ENCODE measurements at places on chromosomes 11 and 22. TPM values are rescaled to one million over a fixed set of nuclear protein-coding genes. Genes with fewer than 3 reads are reported as not detected.

CALCA gene
- total RNA-seq: not detected

OR2AT4 gene
- not detected for total RNA-seq

SOX6 gene
- total RNA-seq: 7.9 TPM

NFRKB gene
- total RNA-seq: 44.2 TPM

APOL6 gene
- 59.7 TPM for total RNA-seq

EI24 gene
- total RNA-seq: 111 TPM

LRRN4CL gene
- total RNA-seq: 9.8 TPM

NCAM1 gene
- total RNA-seq: 17.9 TPM

FREY1 gene
- 0.98 TPM for total RNA-seq

LGALS12 gene
- total RNA-seq: 11.9 TPM

ATG16L2 gene
- total RNA-seq: 39.2 TPM

SYT8 gene
- not detected for total RNA-seq

SYNGR1 gene
- 20.5 TPM for total RNA-seq

GATD1 gene
- total RNA-seq: 16.4 TPM

OR5T1 gene
- total RNA-seq: not detected

GRCh38 chr11:35216962-35217678, 78.1 kb downstream of the CD44 start:
- DNase-seq: no peak

GRCh38 chr11:45154276-45154675, 7.8 kb downstream of the PRDM11 start:
- peak; percentile 9 for DNase-seq

GRCh38 chr22:48592931-48593330, 1234.7 kb downstream of the BRD1 start:
- no peak for DNase-seq

DNA sequence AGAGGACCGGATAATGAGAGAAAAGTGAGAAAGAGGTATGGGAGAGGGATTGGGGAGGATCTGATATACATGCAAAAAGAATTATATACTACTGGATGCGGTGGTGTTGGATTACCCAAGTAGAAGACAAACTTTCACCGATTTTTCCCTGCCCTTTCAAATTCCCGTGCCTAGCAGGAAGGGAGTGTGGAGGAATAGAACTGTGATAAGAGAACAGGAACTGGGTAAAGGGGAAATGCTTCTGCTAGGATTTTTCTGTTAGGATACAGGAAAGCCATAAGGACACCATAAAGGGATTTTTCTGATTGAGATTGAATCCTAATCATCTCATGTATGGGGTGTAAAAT, 480 bp upstream of the MTMR2 start:
- DNase-seq: no peak

DNA sequence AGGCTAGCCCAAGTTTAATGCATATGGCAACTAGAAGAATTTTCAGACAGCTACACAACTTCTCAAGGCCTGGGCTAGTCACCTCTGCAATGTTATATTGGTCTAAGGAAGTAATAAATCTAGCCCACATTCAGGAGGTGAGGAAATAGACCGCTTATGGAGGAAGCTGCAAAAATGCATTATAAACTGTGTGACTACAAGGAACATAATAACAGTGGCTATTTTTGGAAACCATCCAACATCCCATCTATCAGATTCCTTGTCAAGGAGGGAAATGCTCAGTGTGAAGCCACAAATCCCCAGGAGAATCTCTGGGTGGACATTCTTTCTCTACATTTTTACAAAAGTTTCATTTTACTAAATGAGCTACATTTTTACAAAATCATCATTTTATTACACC, 76.1 kb downstream of the BBOX1 start:
- DNase-seq: no peak

- DNase-seq: no peak
Observed at GRCh38 chr22:30434843-30435242, 9.3 kb downstream of the MTFP1 start.

- no peak for DNase-seq
Observed at GRCh38 chr11:75298976-75299260, 52.5 kb downstream of the ARRB1 start.

- no peak for DNase-seq
Observed at GRCh38 chr11:65298655-65299179, 15.9 kb upstream of the CDC42EP2 start.

DNA sequence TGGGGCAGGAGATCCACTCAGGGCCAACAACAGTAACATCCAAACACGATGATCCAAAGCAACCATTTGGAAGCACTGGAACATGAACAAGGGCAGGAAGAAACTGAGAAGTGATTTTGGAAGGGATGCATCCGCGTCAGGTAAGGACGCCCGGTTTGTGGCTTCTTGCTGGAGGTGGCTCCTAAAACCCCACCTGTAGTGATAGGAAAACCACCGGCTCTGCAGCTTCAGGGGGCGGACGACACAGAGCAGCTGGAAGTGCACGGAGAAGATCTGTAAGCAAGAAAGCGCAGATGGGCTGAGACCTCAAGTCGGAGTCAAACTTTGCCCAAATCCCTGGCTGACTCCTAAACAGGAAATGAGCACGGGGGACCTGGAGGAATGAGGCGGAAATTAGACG, 1066.1 kb downstream of the BRD1 start:
- DNase-seq: no peak

- DNase-seq: no peak
Observed at GRCh38 chr22:39081598-39081997, 4.5 kb downstream of the APOBEC3G start.

- DNase-seq: no peak
Observed at GRCh38 chr11:76139314-76139713, 67.0 kb downstream of the WNT11 start.

GRCh38 chr22:44366372-44367300, 53.9 kb upstream of the SHISAL1 start:
- no peak for DNase-seq

GRCh38 chr11:35303596-35304385, 115.6 kb downstream of the SLC1A2 start:
- DNase-seq: no peak

- DNase-seq: peak; percentile 60
Observed at GRCh38 chr11:93986716-93987115, 34.4 kb upstream of the HEPHL1 start.

DNA sequence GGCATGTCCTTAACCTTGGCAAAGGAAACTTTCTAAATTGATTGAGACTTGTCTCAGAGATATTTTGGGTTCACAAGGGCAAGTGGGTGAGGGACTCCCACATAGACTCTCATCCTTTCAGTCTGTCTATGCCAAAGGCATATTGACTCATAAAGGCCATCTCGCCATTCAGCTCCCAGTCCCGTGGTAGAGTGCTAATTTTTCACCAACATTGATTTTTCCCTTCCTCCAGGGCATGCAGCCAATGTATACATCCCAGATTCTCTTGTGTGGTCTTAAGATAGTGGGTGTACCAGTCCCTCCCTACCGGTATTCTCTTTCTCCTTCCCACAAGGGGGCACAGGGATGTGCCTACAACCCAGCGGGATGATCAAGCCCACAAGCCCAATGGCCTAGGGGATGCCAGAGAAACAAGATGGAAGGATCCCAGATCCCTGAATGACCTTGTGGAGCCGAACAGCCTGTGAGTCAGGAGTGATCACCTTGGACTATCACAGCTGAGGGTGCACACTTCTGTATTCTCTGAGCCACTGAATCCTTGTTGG, 7.9 kb downstream of the C11orf96 start:
- no peak for DNase-seq

DNA sequence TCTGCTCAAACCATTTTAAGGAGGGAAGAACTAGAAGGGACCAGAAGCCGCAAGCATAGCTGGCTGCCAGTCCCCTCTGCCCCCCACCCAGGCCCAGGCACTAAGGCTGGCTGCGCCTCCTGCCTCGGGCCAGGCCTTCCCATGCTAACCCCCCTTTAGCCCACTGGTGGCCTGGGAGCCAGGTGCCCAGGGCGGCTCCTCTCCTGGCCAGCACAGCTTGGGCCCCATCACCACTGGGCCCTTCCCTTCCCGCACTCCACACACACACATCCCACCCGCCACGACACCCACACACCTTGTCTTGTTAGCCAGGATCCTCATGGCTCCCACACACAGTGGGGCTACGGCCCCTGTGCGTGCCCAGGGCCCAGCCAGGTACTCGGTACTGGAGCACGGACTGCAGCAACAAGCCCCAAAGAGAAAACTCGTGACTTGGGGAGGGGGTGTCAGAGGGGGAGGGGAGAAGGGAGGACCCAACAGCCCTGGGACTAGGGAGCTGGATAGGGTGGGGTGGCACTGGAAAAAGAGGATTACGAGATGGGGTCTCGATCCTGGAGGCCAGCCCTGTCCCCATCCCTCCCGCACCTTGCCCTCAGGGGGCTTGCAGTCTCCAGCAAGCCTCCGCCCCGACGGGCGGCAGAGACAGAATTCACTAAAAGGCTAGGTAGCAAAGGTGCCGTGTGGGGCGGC, 16.0 kb downstream of the BCL9L start:
- DNase-seq: no peak

DNA sequence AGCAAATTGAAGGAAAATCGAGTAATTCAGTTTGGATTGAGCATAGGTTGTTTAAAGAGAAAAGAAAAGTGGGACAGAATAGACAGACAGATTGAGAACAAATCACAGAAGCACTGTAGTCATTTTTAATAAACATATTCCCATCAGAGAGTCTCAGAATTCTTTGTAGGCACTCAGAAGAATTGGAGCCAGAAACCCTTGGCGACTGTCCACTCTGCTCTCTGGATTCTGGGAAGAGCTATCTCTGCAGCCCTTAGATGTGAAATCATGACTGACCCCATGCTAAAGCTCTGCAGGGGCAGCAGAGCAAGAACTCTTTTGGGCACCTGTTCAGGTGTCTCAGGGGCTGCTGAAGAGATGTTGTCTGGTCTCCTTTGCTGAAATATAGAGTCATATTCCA, 223.7 kb upstream of the KIRREL3 start:
- DNase-seq: no peak

DNA sequence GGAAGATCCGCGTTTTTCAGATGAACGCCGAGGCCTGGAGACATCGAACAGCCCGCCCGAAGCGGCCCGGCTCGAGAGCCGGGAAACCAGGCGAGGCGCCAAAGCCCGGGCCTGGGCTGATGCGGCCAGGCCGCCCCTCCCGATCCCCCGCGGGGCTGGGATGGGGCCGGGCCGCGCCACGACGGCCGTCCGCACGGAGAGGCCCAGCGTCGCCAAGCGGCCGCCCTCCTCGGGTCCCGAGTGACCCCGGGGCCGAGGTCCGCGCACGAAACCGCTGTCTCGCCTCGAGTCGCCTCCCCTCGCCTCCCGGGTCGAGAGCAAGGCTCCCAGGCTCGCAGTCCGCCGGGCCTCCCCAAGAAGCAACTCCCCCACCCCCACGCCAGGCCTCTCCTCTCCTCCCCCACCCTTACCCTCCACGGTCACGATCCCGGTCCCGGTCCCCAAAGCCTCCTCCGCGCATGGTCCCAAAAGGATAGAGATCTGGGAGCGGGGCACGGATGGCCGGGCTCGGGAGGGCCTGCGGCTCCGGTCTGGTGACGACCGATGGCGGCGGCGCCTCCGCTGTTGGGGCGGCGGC, 482 bp downstream of the DDX17 start:
- DNase-seq: peak; percentile 63

DNA sequence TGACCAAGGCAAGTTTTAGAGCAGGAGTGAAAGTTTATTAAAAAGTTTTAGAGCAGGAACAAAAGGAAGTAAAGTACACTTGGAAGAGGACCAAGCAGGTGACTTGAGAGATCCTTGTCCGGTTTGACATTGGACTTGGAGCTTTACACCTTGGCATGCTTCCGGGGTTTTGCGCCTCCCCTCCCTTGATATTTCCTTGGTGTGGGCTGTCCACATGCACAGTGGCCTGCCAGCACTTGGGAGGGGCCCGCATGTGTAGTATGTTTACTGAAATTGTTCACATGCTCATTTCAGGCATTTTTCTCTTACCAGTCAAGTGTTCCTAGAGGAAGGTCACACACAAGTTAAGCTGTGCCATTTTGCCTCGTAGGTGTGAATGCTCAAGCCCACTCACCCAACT, 19.0 kb upstream of the THRSP start:
- no peak for DNase-seq

DNA sequence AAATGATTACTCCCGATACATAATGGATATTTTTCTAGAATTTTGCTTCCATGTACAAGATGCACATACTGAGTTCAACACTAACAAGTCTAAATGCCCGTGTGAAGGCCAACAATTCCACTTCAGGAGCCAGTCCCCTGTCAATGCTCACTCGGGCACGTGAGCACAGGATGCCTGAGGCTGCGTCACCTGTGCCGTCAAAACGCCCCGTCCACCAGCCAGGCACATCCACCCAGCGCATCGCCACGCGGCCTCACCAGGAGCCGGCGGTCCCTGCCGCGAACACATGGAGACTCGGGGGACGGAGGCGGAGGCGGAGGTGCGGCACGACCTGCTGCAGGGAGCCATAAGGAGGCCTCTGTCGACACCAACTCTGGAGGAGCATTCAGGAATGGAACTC, 9.8 kb downstream of the TOLLIP start:
- peak; percentile 52 for DNase-seq

DNA sequence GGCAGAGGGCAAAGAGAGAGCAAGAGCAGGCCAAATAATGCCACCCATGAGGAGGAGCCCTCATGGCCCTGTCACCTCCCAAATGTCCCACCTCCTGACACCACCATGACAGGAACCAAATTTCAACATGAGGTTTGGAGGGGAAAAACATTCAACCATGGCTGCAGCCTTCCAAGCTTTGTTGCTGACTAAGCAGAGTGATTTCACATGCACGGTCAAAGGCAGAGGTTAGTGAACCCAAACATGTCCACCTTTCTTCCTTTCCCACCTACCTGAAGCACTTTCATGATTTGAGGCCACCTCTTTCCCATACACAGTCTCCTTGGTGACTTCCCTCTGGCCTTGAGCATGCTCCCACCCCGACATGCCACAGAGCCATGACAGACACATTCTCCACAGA, 89.7 kb downstream of the C11orf91 start:
- DNase-seq: no peak

- no peak for DNase-seq
Observed at GRCh38 chr11:100980156-100980555, 149.5 kb downstream of the PGR start.

GRCh38 chr11:121191818-121192217, 90.8 kb downstream of the TECTA start:
- no peak for DNase-seq

DNA sequence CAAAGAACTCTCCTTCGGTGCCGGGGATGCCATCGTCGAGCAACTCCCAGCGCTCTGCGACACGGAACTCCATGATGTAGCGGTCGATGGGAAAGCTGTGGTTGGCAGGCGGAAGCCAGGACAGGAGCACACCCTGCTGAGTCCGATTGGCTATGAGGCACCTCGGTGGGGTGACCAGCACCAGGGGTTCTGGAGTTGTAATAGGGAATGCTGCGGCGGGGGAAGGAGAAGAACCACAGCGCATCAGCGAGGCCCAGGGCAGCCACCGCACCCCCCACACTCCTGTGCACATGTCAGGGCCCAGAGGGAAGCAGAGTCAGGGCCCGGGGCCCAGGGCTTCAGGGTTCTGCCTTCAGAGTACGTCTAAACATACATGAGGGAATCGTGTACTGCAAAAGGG, 31.0 kb downstream of the IGSF9B start:
- no peak for DNase-seq

Data from breast epithelium (tissue), 4 donors.